Right lobe of liver (tissue), 6 donors: ENCODE measurements at places on chromosomes 5 and 9. TPM values are rescaled to one million over a fixed set of nuclear protein-coding genes. Genes with fewer than 3 reads are reported as not detected.

DNA sequence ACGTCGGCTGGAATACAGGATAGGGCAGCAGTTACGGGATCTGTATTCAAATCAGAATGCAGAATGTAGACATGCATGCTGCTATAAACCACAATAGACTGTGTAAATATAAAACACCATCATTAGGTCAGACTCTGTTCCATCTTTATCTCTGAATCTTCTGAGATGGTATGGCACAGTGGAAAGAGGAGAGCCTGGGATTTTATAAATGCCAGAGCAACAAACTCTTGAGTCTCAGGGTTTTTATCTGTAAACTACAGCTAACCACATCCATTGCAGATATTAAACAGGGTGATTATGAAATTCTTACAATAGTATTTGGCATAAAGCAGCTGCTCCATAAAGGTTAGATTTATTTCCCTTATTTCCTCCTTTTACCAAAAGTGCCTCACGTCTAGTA lies 108.7 kb downstream of the ZDHHC21 start:
- no peaks in the 10 kb centered on the region for H3K4me1 ChIP-seq
- no peaks in the 10 kb centered on the region for H3K36me3 ChIP-seq
- no peak overlapping the region for H3K4me3 ChIP-seq
- no peak for DNase-seq

WNT8A gene
- not detected for total RNA-seq

ZNF474 gene
- total RNA-seq: not detected

- H3K4me3 ChIP-seq: no peak overlapping the region
- no peak for DNase-seq
- no peaks in the 10 kb centered on the region for H3K4me1 ChIP-seq
- H3K27me3 ChIP-seq: no peaks in the 10 kb centered on the region
These were observed 127.1 kb upstream of the SLCO6A1 start for GRCh38 chr5:102625928-102626327.

GRCh38 chr9:17219261-17219660 lies 84.4 kb downstream of the CNTLN start:
- no peak overlapping the region for H3K27ac ChIP-seq
- no peaks in the 10 kb centered on the region for H3K27me3 ChIP-seq
- no peak overlapping the region for H3K4me3 ChIP-seq
- H3K36me3 ChIP-seq: no peaks in the 10 kb centered on the region

DNA sequence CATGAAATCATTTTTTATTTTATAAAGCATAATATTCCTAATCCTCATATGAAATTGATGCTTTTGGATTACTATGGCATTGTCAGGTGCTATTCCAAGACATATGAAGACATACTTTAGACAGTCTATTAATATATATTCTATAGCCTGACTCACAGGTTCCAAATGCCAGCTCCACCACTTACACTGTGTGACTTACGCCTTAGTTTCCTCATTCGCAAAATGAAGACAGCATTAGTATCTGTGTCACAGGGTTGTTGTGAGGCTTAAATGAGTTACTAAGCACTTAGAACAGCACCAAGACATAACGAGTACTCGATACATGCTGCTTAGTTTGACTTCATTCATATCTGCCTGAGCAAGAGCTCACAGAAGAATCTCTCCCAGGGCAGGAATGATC lies 132.2 kb upstream of the PTGER4 start:
- H3K36me3 ChIP-seq: no peaks in the 10 kb centered on the region
- no peak for DNase-seq
- peaks cover 13% of the 10 kb centered on the region for H3K4me1 ChIP-seq
- H3K4me3 ChIP-seq: no peak overlapping the region

DNA sequence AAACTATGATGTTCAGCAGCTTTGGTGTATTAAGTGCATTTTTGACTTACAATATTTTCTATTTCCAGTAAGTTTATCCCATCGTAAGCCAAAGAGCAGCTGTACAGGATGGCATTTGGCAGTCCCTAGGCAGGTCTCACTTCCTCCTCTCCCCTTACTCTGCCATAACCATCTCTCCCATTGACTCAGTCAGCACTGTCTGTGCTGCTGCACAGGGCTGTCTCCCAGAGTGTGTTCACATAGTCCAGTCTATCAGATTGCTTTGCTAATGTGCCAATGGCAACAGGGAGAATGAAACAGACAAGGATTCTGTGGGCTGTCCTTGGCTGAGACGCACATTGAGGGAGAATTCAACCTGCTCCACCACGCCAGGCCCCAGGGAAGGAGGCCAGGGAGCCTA lies 47.0 kb upstream of the CAST start:
- no peak overlapping the region for H3K4me3 ChIP-seq
- H3K27me3 ChIP-seq: no peaks in the 10 kb centered on the region
- H3K4me1 ChIP-seq: no peaks in the 10 kb centered on the region
- H3K27ac ChIP-seq: no peak overlapping the region

GBGT1 gene
- total RNA-seq: 3.7 TPM

GRCh38 chr9:87531370-87532295 lies 34.0 kb downstream of the DAPK1 start:
- H3K27ac ChIP-seq: no peak overlapping the region
- no peak for DNase-seq
- peaks cover 24% of the 10 kb centered on the region for H3K4me1 ChIP-seq
- no peaks in the 10 kb centered on the region for H3K27me3 ChIP-seq
- no peak overlapping the region for H3K4me3 ChIP-seq
- H3K36me3 ChIP-seq: no peaks in the 10 kb centered on the region

- no peaks in the 10 kb centered on the region for H3K36me3 ChIP-seq
- H3K4me1 ChIP-seq: no peaks in the 10 kb centered on the region
- H3K27ac ChIP-seq: no peak overlapping the region
These were observed 139.1 kb downstream of the TMEM38B start for GRCh38 chr9:105833271-105833975.
